AG20443 (cell line): ENCODE measurements at places on chromosomes 12 and 14.

GRCh38 chr14:54893151-54893760 lies 9.4 kb downstream of the GCH1 start:
- peak; percentile 53 for DNase-seq

GRCh38 chr12:78697817-78698415 lies 166.7 kb upstream of the SYT1 start:
- DNase-seq = no peak

DNA sequence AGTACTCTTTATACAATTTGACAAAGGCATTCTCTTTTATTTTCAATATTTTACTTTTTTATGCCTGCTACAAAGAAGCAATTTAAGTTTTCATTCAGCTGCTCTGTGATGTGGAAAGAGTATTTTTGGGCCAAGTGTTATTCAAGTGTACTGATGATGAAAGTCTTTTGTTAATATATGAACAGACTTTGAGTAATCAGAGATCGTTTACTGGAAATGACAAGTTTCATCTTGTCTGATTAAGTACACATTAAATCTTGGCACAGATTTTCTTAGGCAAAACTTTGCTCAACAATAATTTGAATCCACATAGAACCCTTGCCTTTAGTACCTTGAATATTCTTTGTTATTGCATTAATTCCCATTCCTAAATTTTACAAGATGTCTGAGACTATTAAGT lies 13.3 kb upstream of the PZP start:
- no peak for DNase-seq

- DNase-seq = peak; percentile 58
Observed at GRCh38 chr12:21296751-21297406, 37.8 kb downstream of the SLCO1A2 start.

- no peak for DNase-seq
Observed at GRCh38 chr12:2490831-2491230, 303.9 kb upstream of the FKBP4 start.

GRCh38 chr14:56273951-56274350 lies 155.7 kb downstream of the PELI2 start:
- DNase-seq = no peak

- no peak for DNase-seq
Observed at GRCh38 chr14:59755409-59756135, 115.0 kb downstream of the RTN1 start.

DNA sequence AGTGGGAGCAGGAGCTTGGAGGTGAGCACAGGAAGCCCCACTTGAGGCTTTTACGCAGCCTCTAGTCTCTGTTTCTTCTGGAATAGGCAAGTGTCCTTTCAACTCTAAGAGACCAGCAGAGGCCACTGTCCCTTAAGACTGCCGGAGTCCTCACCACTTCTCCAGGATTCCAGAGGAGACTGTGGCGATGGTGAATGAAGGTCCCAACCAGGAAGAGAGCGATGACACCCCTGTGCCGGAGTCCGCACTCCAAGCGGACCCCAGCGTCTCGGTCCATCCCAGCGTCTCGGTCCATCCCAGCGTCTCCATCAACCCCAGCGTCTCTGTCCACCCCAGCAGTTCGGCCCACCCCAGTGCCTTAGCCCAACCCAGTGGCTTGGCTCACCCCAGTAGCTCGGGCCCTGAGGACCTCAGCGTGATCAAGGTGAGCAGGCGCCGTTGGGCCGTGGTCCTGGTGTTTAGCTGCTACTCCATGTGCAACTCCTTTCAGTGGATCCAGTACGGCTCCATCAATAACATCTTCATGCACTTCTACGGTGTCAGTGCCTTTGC lies 442 bp downstream of the FLVCR2 start:
- DNase-seq = no peak

GRCh38 chr12:111444925-111445725 lies 39.4 kb downstream of the SH2B3 start:
- DNase-seq = no peak

DNA sequence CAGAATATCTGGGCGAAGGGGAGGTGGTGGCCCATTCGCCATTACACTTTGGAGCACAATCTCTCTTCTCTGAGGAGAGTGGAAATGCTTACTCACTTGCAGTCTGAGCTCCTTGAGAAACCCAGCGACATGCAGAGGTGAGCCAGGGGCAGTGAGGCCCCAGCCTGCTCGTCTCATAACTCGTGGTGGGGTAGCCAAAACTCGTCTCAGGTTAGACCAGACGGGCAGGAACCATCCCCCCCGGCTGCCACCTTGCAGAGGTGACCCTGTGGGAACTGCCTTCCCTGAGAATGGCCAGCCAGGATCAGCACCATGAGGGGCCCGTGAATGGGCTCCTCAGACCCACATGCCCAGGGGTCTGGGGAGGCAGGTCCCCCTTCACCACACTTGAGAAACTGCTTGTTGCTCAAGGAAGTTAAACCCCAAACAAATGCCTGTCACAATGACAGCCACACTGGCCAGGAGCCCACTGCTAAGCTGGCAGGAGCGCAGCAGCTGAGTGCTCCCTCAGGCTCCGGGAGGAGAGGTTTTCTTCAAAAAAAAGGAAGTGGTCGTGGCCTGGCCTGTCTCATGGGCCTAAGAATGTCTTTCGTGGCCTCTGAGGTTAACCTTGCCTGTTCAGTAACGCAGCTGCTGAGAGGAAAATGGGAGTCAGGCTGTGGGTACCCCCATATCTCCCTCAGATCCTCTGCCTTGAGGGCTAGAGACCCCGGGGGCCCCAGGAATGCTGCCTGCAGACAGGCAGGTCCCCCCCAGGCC lies 9.2 kb upstream of the ALDH2 start:
- DNase-seq = no peak

GRCh38 chr14:55897031-55897430 lies 221.2 kb upstream of the PELI2 start:
- no peak for DNase-seq

DNA sequence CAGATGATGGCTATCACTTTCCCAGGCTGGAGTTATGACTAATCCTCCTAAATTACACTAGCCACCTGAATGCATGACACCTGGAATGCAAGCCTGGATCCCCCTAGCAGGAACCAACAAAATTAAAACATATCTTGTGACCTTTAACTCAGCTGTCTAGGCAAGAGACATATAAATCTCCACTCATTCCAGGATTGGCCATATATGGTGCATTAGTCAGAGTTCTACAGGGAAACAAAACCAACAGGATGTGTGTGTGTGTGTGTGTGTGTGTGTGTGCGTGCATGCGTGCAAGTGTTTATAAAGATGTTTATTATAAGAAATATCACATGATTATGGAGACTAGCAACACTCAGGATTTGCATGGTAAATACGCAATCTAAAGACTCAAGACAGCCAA lies 212.8 kb downstream of the KIF21A start:
- DNase-seq = no peak

DNA sequence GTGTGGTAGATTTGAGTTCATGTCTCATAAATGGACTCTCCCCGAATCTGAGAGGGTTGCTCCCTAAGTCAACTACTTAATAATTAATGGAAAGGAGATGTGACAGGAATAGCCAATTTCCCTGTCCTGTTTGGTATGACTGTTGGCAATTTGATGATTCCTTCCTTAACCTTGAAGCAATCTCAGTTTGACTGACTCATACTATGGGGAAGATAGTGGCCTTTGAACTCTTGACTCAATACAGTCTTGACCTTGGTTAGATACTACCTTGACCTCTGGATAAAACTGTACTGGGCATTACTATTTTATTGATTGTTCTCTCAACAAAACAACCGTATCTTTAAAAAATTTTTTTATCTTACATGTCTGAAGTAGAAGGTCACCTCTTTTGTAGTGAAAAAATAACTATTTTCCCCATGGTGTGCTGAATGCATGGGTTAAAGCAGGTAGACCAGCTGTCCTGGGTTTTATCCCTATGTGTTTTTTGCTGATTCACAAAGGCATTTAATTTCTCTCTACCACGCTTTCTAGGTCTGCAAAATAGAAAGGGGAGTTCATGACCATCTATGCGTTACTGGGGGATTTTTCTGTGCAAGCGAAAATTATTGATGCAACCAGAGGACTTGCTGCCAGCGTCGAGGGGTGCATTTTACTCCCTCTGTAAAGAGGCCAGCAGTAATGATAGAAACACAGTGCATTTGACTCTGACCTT lies 80.1 kb downstream of the ETV6 start:
- no peak for DNase-seq

DNA sequence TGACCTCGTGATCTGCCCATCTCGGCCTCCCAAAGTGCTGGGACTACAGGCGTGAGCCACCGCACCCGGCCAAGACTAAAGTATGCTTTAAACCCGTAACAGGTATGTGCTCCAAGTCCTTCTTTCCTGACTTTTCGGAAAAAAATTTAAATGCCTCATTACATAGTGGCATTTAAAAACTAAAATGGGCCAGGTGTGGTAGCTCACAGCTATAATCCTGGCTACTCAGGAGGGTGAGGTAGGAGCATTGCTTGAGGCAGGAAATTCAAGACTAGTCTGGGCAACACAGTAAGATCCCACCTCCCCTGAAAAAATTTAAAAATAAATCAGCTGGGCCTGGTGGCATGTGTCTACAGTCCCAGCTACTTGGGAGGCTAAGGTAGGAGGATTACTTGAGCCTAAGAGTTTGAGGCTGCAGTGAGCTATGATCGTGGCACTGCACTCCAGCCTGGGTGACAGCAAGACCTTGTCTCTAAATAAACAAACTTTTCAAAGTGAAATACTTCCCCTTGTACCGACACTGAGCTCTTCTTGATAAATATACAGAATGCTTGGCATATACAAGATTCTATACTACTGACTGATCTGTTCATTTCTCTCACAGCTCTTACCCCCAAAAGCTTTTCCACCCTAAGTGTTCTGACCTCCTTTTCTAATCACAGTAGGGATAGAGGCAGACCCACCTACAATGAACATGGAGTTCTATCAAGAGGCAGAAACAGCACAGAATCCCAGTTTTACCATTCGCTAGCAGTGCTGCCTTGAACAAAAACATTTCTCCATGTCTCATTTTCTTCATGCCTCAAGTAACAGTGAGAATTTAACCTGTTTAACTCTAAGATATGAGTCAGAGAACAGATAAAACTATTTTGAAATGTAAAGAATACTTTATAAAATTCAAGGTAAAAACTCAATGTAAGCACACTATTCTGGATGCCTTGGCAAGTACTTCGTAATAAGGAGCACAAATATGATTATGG lies 7.9 kb downstream of the PPP4R3A start:
- no peak for DNase-seq

GRCh38 chr14:75675265-75675960 lies 14.4 kb downstream of the TTLL5 start:
- DNase-seq = no peak

GRCh38 chr14:87967496-87967895 lies 25.5 kb downstream of the GALC start:
- no peak for DNase-seq

GRCh38 chr12:108348842-108349241 lies 9.7 kb upstream of the CMKLR1 start:
- no peak for DNase-seq

GRCh38 chr14:50943261-50943942 lies 881 bp downstream of the PYGL start:
- peak; percentile 53 for DNase-seq

DNA sequence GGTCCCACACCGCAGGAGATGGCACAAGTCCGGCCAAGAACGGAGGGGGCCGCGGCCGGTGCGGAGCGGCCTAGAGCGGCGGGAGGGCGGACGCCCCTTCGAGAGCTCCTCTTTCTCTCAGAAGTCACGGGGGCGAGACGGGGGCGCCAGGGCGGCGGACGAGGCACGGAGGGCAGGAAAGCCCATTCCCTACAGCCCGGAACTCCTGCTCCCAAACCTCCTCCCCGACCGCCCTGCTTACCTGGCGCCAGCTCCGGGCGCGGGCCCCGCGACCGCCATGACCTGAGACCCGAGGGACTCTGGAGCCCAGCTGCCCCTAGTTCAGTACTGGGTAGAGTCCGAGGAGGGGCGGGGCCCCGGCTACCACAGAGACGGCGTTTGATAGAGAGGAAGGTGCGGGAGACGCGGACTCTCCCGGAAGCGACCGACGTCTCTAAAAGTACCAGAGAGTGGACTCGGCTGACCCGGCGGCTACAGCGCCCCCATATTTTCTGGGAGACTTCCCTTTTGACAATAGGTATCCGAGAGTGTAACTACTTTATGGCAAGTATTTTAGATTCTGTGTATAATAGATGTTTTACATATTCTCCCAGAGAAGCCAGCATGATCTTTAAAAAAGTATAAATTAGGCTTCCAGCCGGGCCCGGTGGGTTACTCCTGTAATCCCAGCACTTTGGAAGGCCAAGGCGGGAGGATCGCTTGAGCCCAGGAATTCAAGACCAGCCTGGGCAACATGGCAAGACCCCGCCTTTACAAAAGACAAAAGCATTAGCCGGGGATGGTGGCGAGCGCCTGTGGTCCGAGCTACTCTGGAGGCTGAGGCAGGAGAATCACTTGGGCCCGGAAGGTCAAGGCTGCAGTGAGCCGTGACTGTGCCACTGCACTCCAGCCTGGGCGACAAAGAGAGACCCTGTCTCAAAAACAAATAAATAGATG lies at the start of gene ABCD4:
Gene ABCD4, minus strand, starts transcription at position 301 of the 936 bp plus-strand sequence. Its CDS starts 22 bp downstream, at position 279.
- DNase-seq = peak; percentile 95

DNA sequence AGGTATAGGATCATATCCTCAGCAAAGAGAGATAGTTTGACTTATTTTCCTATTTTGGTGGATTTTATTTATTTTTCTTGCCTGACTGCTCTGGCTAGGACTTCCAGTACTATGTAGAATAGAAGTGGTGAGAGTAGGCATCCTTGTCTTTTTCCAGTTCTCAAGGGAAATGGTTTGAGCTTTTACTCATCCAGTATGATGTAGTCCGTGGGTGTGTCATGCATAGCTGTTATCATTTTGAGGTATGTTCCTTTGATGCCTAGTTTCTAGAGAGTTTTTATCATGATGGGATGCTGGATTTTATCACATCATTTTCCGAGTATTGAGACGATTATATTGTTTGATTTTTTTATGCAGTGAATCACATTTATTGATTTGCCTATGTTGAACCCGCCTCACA lies 97.2 kb downstream of the MGAT4C start:
- DNase-seq = no peak

DNA sequence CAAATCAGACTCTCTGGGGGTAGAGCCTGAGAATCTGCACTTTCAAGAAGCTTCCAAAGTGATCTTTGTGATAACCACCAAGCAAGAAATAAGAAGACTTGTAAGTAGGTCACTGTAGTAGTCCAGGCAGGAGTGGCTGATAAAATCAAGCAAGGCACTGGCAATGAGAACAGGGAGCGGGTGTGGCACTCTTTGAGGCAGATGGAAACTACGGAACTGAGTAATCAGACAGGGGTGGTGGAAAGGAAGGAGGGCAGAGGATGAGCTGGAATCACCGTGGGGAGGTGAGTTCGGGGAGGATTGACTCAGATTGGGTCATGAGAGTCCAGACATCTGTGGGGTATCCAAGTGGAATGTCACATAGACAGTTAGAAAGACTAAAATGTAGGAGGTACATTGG lies 44.4 kb upstream of the PLXNC1 start:
- DNase-seq = peak; percentile 60
